ENCODE measurements at places on chromosomes 16 and 17.

- peak; percentile 41 for DNase-seq
Observed at GRCh38 chr17:7858522-7858810, 663 bp downstream of the CYB5D1 start.

DNA sequence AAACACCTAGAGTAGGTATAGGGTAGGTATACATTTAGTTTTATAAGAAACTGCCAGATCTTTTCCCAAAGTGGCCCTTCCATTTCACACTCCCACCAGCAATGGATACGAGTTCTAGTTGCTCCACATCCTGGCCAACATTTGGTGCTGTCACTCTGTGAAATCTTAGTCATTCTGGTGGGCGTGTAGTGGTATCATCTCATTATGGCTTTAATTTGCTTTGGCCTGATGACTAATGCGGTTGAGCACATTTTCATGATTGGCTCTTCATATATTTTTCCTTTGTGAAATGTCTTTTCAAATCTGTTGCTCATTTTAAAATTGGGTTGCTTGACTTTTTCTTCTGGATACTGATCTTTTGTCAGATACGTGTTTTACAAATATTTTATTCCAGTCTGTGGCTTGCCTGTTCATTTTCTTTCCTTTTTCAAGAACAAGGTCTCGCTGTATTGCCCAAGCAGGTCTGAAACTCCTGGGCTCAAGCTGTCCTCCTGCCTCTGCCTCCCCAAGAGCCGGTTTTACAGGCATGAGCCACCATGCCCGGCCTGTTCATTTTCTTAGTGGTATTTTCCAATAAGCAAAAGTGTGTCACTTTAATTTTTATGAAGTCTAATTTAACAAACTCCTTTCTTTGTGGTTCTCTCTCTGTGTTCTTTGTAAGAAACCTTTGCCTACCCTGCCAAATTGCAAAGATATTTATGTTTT is 192.4 kb downstream of the SEC14L1 start:
- no peak for DNase-seq

DNA sequence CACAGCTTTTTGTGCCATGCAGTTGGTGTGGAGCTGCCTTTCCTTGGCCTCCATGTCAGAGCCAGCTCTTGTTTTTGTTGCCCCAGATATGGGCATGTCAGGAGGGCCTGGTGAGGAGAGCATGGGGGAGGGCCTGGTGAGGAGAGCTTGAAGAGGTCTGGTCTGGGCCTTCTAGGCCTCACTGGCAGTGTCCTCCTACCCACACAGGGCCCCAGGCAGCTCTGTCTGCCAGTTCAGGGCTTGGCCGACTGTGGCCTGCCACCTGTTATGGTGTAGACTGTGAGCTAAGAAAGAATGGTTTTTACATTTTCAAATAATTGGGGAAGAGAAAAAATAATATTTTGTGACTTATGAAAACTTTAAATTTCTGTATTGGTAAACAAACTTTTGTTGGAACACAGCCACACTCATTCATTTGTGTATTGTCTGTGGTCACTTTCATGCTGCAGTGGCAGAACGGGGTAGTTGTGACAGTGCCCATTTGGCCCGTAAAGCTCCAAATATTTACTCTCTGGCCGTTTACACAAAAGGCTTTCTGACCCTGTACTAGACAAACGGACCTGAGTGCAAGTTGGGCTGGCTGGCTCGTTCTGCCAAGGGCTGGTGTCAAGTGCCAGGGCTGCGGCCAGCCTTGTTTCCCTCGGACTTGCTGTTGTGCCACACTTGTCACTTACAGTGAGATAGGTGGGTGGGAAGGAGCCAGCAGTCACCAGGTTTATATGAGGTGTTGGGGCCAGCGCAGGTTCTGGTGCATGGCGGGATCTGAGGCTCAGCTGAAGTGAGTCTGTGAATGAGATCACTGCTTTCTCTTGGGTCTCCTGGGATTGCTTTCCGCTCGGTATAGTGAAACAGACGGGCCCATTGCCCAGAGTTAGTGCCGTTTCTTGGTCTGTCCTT is 18.2 kb downstream of the PGS1 start:
- DNase-seq: no peak

DNA sequence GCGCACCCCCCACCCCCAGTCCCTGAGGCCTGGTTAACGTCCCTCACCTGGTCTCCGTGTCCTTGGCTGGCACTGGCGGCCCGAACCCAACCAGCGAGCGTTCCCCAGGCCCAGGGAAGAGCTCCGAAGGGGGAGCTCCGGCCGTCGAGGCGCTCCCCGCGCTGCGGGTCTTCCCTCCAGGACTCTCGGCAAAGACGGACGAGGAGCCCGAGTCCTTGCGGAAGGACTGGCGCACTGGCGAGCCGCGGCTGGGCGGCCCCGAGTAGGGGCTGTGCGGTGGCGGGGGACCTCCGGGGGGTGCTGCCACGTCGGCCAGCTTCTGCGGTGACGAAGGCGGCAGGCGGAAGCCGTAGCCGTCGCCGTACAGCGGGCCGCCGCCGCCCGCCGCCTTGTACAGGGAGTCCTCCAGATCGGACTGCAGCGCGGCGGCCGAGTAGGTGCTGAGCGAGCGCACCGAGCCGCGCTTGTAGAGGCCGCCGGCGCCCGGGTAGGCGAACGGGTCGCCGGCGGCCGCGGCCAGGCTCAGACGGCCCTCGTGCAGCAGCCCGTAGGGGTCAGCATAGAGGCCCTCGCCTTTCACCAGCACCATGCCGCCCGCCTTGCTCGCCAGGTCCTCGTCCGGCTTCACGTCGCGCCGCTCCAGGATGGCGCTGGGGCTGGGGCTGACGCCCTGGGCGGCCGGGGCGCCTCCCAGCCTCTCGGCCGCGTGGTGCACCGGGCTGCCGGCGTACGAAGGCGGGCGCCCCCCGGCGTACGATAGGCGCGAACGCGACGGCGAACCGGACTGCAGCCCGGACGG is 44.1 kb downstream of the SRCIN1 start:
- DNase-seq: no peak

DNA sequence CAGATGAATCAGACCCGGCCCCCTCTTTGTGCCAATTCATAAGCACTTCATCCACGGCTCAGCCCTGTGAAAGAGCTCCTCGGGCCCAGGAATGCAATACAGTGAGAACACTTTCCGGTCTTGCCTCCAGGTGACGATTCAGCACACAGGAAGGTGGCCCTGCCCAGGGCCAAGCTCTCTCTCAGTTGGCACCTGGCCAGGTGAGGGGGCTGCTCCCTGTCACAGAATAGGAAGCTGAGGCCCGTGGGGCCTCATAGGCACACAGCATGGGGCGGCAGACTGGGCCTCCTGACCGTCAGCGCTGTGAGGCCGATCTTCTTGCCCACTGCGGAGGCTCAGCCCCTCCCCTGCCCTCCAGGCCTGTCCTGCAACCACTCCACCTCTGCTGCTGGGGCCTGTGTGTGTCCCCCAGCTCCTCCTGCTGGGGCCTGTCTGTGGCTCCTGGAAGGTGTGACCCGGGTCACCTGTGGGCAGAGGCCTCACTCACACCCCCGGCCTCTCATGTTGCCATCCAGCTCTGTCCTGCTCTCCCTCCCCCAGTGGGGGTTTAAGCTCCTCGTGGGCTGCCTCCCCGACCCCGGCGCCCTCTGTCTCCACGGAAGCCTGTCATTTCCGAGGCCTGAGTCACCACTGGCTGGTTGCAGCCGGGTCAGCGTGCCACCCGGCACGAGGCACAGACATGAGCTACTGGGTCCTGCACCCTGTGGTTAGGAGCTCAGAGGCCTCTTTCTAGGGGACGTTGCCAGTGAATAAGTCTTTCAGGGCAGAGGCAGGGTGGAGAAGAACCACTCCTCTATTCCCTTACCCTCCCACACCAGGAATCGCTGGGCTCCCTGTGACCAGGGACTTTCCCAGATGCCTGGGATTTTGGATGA is 114.4 kb downstream of the SEC14L1 start:
- DNase-seq: no peak

- no peak for DNase-seq
Observed at GRCh38 chr17:63378411-63379375, 67.4 kb downstream of the CYB561 start.

DNA sequence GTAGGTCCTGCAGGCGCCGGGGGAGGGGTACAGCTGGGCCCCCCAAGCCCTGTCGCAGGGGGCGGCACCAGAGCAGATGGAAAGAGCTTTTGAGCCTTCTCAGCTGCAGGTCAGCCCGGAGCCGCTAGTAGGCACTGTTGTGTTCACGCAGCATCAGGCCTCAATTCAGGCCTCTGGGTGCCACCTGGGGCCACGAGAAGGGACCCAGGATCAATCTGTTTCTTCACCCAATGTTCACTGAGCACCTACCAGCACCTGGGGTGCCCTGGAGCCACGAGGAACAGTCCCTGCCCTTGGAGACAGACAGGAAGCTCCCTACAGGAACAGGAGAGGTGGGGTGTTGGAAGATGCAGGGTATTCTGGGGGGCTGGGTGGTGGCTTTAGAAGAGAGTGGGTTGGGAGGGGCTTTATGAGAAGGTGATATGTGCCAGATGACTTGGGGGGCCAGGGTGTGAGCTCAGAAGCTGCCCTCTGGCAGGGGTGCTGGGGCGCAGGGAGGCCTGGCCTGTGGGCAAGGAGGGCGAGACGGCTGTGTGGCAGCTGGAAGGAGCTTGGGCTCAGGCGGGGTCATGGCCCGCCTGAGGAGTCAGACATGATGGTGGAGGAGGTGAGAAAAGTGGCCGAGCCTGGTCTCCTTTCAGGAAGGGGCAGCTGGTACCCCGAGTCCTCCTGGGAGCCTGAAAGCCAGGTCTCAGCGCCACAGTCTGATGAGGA is 121.9 kb upstream of the GSE1 start:
- peak; percentile 51 for DNase-seq

GRCh38 chr17:72995008-72995656 is 97.4 kb downstream of the SLC39A11 start:
- no peak for DNase-seq

DNA sequence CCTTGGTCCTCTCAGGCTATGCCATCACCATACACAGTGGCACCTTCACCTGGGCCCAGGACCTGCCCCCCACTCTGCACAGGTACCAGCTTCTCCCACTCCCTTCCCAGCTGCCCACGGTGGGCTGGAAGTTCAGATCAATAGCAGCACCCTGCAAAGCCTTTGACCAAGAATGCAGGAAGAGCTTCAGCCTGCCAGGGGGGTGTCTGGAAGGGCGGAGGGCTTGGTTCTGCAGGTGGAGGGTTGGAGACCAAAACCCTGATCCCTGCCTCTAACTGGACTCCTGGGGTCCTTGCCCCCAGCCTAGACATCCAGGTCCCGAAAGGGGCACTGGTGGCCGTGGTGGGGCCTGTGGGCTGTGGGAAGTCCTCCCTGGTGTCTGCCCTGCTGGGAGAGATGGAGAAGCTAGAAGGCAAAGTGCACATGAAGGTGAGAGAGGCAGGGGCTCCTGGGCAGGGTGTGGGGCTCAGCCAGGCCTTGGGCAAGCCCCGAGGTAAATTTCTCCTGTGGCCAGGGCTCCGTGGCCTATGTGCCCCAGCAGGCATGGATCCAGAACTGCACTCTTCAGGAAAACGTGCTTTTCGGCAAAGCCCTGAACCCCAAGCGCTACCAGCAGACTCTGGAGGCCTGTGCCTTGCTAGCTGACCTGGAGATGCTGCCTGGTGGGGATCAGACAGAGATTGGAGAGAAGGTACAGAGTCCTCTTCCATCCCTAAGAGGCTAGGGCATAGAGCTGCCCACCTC is 34.3 kb downstream of the ABCC3 start:
- no peak for DNase-seq

- no peak for DNase-seq
Observed at GRCh38 chr16:49524216-49524946, 150.8 kb downstream of the C16orf78 start.

GRCh38 chr16:11698271-11698689 is 30.0 kb downstream of the SNN start:
- no peak for DNase-seq

GRCh38 chr16:80997139-80997798 is 9.4 kb downstream of the CMC2 start:
- no peak for DNase-seq

DNA sequence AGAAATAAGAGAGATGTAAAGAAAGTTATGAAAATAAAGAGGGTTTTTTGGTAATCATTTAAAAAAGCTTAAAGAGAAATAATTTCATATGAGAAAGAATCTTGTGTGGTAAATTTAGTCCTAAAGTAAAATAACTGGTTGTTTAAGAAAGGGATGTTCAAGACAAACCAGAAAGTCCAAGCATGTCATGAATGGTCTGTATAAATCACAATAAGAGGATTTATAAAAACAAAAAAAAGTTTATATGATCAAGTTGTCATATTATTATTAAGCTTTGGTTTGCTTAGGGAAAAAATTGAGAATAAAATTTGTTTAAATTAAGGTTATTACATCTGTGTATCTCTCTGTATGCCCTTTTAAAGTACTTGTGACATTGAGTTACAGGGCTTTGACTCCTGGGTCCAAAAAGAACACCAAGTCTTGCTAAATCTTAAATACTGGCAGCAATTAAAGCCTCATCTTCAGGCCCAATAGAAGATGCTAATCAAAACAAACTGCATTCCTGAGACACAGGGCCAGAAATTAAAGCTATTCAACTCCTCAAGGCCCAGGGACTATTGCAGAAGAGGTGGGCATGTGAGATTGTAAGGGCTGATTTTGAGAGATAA is 15.6 kb upstream of the TRIM25 start:
- DNase-seq: no peak

- DNase-seq: no peak
Observed at GRCh38 chr17:50256826-50257618, 17.2 kb upstream of the TMEM92 start.

DNA sequence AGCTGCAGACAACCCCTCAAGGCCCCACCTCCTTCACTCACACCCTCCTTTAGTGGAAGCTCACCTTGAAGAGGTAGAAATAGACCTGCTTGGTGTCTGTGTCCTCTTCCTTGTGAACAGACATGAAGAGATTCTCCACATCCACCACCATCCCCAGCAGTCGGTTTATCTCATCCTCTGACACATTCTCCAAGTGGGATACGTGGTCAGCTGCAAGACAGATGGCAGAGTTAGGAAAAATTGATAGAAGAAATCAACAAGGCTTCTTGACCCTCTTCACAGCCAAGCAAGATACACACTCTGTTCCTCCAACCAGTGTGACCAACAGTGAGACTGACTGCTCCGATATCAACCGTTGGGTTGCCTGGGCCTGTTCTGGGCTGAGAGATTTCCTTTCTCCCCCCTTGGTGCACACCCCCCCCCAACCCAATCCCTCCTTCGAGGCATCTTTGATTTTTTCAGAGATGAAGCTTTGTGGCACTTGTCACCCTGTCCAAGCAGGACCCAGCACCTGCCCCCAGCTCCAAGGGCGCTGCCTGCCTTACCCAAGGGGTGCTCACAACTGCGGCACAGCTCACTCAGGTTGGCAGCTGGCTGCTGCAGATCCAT is 902 bp downstream of the KAT2A start:
- DNase-seq: no peak

GRCh38 chr17:21513012-21513570 is 136.9 kb downstream of the KCNJ12 start:
- DNase-seq: peak; percentile 76

DNA sequence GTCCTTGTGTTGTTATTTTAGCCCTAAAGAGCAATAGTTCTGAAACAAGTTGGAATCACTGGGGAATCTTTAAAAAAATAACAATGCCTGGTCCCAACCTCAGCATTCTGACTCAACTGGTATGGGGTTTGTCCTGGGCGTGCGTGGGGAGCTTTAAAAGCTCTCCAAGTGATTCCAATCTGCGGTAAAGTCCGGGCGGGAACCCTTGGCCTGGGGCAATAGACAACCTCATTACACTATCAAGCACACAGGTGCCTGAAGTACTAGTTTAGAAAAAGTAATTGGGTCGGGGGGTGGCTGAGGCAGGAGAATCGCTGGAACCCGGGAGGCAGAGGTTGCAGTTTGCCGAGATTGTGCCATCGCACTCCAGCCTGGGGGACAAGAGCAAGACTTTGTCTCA is 4.4 kb downstream of the STX8 start:
- no peak for DNase-seq

GRCh38 chr16:20952139-20952920 is 51.8 kb downstream of the LYRM1 start:
- no peak for DNase-seq

Measured in activated CD8-positive, alpha-beta memory T cell treated with anti-CD3 and anti-CD28 coated beads, Interleukin-2, amount 50 U/mL, for 4 hours (primary cell).